ENCODE measurements at places on chromosomes 6 and 20.

- DNase-seq: no peak
These were observed 264.5 kb downstream of the KIF16B start for GRCh38 chr20:16308754-16309153.

GRCh38 chr6:150880336-150880735, 14.8 kb downstream of the MTHFD1L start:
- DNase-seq: no peak

- no peak for DNase-seq
These were observed 395.3 kb downstream of the TBC1D32 start for GRCh38 chr6:120938876-120939472.

DNA sequence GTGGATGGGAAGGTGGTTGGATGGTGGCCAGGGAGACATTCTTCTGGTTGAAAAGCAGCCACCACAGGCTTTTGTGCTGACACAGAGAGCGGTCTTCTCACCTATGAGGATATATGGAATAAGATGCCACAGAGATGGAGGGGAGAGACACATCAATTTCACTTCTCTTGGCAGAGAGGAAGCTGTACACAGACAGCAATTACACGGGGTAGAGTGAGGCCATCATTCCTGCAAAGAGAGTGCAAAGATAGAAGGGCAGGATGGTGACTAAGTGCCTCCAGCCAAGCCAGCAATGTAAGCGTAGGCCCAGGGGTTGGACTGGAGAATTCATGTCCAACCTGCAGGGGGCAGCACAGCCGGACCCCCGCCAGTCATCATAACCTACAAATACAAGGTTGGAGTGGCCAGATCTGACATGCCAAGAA, 56.4 kb downstream of the NRN1 start:
- peak; percentile 38 for DNase-seq

DNA sequence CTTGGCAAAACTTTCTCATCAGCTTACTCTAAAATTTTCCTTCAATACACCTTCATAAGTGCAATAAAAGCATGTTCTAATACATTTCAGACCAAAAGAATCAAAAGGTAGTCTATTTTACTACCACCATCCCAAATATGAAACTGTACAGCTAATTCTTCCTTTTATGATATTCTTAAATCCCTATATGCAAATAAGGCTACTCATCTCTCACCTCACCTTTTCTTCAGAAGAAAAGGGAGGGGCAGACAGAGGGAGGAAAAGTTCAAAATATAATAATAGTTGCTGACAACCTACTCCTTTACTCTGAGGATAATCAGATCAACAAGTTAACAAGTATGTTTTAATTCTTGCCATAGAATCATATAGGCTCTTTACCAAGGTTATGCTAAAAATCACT, 7.4 kb downstream of the C6orf120 start:
- no peak for DNase-seq

Data from RKO (cell line).